ENCODE measurements at places on chromosomes 4 and X.

DNA sequence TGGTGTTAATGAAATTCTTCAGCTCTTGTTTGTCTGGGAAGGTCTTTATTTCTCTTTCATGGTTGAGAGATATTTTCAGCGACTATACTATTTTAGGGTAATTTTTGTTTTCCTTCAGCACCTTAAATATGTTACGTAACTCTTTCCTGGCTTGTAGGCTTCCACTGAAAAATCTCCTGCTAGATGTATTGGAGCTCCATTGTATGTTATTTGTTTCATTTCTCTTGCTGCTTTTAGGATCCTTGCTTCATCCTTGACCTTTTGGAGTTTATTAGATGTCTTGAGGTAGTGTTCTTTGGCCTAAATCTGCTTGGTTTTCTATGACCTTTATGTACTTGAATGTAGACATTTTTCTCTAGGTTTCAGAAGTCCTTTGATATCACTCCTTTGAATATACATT is 93.6 kb downstream of the MMRN1 start:
- DNase-seq: no peak

DNA sequence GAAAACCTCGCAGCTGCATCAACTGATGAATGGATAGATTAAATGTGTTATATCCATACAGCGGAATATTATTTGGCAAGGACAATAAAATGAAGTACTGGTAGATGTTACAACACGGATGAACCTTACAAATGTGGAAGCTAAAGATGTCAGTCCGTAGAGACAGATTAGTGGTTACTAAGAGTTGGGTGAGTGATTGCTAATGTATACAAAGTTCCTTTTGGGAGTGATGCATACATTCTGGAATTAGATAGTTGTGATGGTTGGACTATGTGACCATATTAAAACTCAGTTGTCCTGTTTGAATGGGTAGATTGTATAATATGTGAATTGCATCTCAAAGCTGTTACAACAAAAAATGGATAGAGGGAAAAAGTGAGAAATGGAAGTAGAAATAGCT is 2.8 kb downstream of the FIP1L1 start:
- no peak for DNase-seq

- DNase-seq: no peak
Observed at GRCh38 chr4:76003620-76004019, 3.7 kb downstream of the CXCL9 start.

- DNase-seq: no peak
Observed at GRCh38 chrX:49187028-49187394, 838 bp upstream of the PRICKLE3 start.

DNA sequence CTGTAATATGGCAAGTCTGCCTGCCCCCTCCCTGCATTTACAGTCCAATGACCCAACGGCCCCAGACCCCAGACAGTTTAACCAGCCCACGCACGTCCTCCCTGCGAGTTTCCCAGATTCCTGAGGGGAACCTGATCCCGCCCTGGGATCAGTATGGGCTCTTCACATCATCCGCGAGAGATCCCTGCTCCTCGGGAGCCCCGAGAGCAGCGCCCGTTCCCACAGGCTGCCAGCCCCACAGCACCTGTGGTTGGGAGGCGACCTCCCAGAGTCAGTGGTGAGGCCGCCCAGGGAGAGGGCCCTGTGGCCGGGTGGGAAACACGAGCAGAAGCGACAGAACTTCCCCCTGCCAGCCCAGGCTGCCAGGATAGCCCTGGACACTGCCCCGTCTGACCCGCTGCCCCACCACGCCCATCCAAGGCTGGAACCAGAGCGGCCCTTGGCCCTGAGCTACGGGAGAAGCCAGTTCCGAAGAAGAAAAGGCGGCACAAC is 32.8 kb downstream of the TSC22D3 start:
- no peak for DNase-seq

GRCh38 chr4:183576701-183577404 is 72.0 kb downstream of the ING2 start:
- DNase-seq: no peak

DNA sequence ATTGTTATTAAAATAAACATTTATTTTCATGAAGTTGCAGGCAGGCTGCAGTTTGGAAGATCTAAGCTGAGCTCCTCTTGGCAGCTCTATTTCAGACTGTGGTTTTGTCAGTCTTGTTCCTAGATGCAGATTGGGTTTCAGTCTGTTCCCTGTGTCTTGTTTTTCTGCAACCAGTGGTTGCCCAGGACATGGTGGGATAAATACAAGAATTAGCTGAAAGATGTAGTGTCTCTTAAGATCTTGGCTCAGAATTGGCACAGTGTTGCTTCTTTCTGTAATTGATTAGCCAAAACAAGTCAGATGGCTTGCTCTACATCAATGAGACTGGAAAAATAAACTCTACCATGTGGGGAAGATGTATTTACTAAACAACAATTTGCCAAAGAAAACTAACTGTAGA is 283.0 kb upstream of the BOD1L1 start:
- DNase-seq: no peak

GRCh38 chrX:125926295-125926694 is 239.8 kb downstream of the DCAF12L2 start:
- DNase-seq: no peak

GRCh38 chr4:96131186-96131585 is 291.3 kb downstream of the PDHA2 start:
- no peak for DNase-seq

DNA sequence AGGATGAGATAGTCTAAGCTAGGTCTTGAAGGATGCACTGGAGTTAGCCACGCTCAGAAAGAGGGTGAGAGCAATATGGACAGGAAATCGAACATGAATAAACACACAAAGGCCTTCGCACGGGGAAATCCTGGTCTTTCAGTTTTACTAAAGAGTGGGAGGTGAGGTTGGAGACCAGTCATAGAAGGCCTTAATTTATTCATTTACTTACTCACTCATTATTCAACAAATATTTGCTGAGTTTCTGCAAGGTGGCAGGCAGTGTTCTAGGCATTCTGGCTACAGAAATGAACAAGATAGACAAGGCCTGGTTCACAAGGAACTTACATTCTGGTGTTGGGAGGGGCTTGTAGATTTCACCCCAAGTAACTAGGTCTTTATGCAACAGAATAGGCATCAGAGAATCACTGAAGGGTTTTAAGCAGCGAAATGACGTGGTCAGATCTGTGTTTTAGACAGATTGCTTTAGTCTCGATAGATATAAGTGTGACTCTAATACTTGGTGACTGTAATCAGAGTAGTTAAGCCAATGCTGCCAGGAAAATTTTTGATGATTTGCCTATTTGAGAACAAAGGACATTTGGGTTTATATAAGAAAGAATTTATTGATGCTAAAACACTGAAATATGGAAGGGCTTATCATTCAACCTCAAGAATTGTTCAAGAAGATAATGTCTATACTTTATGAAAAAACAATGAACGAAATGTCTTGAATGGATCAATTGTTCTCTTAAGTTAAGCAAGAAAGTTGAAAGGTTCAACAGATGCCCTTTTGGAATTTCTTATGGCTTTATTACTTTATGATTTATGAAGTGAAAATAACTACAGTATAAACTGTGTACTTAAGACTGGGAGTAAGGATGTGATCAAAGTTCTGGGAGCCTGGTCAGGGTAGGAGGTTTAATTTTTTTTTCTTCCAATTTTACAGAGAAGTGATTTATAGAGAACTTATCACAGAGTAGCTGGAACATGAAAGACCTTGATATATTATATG is 184.4 kb upstream of the CASK start:
- no peak for DNase-seq

- DNase-seq: no peak
Observed at GRCh38 chrX:134607523-134607922, 50.7 kb downstream of the PLAC1 start.

GRCh38 chrX:148069759-148070503 is 88.8 kb downstream of the FMR1NB start:
- no peak for DNase-seq

- no peak for DNase-seq
Observed at GRCh38 chrX:63720293-63720692, 64.7 kb downstream of the ARHGEF9 start.

DNA sequence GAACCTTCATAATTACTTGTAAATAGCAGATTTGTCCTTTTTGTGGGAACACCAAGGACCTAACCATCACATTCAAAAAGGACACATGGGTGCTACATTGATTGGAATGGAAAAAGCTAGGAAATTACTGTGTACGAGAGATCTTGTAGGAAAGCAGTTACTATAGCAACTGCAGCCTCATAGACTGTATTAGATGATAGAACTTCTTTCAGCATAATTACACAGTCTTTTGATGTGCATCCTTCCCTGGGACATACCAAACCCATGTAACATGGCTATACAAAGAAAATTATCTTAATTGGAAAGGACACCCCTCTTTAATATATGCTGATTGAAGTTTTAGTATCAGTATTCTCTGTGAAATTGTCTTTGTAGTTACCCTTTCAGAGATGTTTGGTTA is 130.7 kb upstream of the CTSO start:
- no peak for DNase-seq

DNA sequence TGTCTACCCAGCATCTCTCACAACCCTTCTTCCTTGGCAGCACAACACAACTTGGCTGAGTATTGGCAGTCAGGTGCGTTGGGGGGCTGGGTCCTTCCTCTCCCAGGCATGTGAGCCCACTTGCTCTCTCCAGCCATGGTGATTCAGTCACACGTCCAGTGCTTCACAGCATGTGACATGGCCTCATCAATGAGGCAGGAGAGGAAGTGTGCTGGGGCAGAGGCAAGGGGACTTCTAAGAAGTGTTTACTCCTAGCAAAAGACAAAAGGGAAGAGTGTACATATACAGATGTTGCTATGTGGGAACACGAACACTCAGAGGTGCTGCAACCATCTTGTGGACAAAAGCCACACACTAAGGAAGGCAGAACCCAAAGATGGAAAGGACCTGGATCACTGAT is 380.8 kb downstream of the FBXW7 start:
- DNase-seq: no peak

- no peak for DNase-seq
Observed at GRCh38 chr4:21888195-21888976, 60.2 kb downstream of the KCNIP4 start.

DNA sequence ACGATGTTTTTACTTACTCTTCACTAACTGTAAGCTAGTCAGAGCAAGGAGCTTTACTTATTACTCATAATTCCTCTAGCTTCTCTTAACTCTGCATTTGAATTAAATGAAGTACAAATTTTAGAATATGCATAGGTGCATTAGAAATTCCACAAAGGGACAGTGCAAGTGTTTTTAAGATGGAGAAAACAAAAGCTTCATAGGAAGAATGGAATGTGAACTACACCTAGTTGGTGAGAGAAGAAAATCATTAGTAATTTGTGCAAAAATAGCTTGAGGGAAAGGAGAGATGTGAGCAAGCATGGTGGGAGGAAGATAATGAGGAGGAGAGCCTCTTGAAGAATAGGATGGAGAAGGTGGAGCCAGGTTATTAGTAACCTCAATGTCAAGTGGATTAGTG is 77.5 kb upstream of the SMARCA5 start:
- DNase-seq: no peak
